ENCODE measurements at places on chromosomes 5 and 9.

DNA sequence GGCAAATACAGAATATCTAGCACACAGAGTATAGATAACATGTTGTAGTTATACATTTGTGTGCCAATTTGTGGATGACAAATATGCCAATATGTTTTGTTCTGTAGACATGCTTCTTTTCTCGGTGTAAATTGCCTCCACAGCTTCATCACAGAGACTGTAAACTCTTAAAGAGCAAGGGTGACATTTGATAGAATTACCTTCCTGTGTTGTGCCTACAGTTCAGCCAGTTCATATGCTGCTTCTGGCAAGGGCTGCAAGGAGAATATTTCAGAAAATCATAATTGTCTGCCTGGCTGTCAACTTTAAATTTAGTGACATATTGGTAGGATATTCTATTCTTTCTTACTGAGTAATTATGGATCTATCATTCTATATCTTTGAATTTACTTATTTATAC, 155.1 kb downstream of the MAT2B start:
- DNase-seq = no peak

- DNase-seq = no peak
Observed at GRCh38 chr5:12246036-12246435, 341.8 kb upstream of the CTNND2 start.

- no peak for DNase-seq
Observed at GRCh38 chr5:54942064-54942778, 43.2 kb downstream of the ESM1 start.

- DNase-seq = no peak
Observed at GRCh38 chr9:84305497-84306131, 34.9 kb downstream of the SLC28A3 start.

- no peak for DNase-seq
Observed at GRCh38 chr5:5739490-5739945, 317.0 kb downstream of the ICE1 start.

DNA sequence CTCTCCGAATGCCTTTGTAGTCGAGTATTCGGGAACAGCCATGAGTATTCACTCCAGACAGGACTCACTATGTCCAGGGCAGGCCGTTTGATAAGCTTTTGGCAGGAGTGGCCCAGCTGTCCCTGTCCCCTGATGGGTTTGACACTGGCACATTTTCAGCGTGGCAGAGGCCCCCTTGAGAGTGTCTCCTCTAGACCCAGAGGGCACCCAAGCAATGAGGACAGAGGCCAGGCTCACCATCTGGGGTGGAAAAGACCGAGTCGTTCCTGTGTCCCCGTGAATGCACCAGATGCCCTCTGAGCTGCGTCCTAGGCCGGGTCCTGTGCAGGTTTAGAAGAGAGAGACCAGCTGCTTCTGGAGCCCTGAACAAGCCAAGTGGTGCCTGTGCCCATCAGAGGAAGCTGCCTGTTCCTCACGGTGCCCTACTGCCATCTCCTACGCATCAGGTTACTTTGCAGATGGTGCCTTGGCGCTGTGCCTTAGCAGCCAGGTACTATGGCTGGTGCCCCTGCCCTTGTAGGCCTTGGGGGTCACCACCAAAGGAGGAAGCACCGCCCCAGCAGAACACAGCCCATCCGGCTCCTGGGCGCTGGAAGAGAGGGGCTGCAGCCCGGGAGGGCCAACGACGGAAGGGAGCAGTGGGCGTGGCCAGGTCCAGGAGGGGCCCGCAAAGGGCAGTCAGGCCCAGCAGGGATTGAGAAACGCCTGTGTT, 42.4 kb downstream of the LRSAM1 start:
- DNase-seq = no peak

DNA sequence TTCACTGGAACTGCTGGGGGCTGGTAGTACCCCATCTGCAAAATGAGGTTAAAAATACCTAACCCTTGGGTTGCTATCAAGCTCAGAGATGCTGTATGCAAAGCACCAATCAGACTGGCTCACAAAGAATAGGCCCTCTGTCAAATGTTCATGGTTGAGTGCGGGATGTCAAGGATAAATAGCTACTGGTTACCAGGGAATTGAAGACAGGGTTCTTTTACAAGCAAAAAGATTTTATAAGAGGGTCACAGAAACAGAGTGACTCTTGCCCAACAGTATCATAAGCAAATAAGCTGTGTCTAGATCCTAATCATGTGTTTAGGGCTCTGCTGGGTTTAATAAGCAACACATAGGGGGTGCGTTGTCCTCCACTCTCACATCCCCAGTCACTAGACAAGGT, 11.9 kb downstream of the SYK start:
- no peak for DNase-seq

DNA sequence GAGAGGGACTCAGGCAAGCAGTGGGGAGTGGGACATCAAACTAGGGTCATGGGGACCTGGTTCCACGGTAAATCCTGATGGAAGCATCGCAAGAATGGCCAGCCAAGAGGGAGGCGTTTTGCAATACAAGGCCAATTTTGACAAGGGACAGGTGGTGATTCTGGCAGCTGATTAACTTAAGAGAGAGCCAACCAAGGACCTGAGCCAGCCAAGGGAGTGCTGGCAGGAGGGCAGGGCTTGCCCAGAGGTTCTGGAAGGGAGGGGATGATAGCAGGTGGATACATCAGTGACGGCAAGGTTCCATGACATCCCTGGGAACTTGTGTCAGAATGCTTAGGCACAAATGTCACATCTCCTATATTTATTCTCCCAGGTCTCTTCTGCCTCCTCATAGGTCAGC, 32.8 kb upstream of the PUM3 start:
- no peak for DNase-seq

- DNase-seq = peak; percentile 48
Observed at GRCh38 chr5:38994324-38994927, 79.8 kb downstream of the RICTOR start.

DNA sequence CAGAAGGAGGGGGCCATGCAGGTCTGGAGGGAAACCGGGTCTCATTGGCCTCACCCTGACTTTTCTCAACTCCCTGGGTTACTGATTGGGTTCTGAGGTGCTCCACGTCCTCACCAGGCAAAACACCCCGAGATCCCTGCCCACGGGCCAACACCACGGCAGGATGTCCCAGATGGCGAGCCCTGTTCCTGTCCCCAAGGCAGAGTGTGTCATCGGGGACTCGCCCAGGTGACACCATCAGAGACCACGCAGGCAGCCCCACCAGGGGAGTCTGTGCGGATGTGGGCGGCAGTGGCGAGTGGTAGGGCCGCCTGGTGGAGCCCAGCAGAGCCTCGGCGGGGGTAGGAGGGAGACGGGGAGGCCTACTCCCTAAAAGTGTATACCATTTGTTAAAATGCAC, 59.0 kb upstream of the UBAC1 start:
- no peak for DNase-seq

DNA sequence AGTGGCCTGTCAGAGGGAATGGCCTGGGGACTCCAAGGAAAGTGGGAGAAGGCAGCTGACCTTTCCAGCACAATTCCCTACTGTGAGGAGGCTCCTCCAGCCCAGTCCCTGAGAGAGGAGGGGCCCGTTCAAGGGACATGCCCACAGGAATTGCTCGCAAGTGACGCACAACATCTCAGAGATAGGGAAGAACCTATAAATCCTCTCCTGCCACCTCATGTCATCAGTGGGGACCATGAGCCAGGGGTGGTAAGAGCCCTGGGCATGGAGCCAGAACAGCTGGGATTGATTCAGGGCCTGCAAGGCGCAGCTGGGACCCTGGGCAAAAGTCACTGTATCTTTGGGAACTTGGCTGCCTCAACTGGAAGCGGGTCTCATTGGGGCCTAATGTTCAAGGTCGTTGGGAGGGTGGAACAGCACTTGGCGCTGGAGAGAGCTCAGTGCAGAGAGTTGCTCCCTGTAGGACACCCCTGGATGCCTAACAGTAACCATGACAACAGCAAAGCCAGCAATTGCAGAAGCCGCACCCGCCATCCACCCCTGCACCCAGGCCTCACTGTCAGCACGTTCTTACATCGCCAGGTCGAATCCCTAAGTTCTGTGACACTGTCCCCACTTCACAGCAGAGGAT, 41.3 kb upstream of the ORM1 start:
- DNase-seq = peak; percentile 53

DNA sequence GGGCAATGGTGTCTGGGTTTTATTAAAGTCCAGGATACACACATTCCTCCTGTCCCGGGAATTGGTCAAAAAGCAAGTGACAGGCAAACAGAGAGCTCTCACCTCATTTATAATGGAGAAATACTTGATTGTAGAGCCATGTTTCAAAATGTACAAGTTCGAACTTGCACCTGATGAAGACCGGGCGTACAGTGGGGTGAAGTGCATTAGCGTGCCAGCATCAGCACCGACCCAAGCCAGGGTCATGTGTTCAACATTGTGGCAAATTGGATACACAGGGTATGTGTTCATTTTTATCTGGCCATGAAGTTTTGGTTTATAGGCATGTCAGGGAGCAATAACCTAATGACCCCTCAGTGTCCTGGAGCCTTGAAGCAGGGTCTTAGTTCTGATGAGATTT, 472.5 kb downstream of the IRX1 start:
- no peak for DNase-seq

- no peak for DNase-seq
Observed at GRCh38 chr5:4636378-4636777, 503.8 kb upstream of the ADAMTS16 start.

- DNase-seq = no peak
Observed at GRCh38 chr9:122642226-122642625, 15.2 kb downstream of the OR1B1 start.

- no peak for DNase-seq
Observed at GRCh38 chr9:123860603-123861002, 69.3 kb downstream of the DENND1A start.

DNA sequence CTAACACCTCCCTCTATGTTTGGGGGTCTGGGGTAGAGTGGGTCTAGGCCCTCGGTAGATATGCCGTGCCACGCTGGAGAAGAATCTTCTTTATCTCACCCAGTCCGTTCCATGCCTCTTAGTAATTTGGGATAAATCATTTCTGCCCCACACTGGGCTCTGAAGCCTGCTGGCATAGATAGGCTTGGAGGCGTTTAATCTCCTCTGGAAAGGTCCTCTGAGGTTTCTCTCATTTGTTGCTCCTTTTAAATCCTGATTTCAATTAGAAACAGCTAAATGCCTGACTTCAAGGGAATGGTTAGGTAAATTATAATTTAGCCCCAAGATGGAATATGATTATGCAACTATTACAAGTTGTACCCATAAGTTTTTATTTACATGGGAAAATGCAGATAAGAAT, 57.8 kb upstream of the AKNA start:
- DNase-seq = no peak

GRCh38 chr5:154466671-154467070, 11.4 kb downstream of the HAND1 start:
- no peak for DNase-seq

- DNase-seq = no peak
Observed at GRCh38 chr5:6659941-6660684, 26.9 kb downstream of the SRD5A1 start.

DNA sequence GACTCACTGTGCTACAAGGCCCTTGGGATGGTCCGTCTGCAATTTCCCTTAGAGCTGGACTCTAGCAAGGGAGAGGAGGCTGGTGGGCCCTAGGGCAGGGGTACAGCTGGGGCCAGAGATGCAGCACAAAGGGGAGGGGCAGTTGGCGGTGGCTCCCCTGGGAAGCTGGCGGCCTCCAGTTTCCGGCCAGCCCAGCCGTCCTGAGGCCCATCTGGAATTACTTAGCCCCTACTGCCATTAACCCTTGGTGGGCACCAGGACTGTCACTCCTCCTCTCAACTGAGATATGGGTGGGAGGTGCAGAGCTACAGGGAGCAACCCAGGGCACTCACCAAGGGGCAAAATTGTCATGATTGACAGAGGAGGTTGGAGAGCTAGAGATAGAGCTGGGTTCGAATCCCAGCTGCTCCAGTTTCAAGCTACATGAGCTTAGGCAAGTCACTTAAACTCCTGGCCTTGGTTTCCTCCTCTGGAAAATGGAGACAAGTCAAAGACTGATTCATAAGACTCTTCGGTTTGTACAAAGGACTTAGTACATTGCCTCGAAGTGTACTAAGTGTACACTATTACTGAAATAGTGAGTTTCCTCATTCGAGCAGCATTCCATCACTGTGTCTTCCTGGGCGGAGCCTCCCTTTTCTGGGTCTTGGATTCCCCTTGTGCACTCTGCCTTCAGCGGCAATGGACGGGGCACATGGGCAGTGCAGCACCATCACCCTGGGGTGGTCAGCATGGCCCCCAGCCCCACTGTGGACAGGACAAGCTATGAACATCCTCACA, 2.7 kb upstream of the PDGFRB start:
- no peak for DNase-seq

DNA sequence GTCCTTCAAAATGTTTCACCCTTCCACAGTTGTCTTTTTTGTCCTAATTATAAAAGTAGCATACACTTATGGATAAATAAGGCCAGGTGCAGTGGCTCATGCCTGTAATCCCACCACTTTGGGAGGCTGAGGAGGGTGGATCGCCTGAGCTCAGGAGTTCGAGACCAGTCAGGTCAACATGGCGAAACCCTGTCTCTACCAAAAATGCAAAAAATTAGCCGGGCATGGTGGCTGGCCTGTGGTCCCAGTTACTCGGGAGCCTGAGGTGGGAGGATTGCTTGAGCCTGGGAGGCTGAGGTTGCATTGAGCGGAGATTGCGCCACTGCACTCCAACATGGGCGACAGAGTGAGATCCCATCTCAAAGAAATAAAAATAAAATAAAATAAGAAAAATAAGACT, 1.6 kb downstream of the C5orf52 start:
- DNase-seq = no peak

- DNase-seq = no peak
Observed at GRCh38 chr9:100126423-100126822, 27.4 kb downstream of the INVS start.

DNA sequence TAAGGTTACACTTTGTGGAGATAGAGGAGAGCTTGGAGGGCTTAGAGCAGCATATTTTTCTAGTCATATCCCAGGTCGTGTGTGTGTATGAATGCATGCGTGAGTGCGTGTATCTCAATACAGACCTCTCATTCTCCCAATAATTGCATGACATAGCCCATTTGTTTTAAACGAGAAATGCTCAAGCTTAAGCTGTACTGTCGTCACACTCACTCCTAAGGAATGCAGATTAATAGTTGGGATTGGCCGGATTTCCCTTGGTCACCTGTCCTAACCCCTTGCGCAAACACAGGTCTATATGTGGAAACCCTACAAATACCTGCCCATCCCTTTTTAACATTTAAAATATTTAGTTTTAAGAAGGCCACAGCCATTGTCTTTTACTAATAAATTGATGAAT, 165.8 kb downstream of the SEMA5A start:
- no peak for DNase-seq

DNA sequence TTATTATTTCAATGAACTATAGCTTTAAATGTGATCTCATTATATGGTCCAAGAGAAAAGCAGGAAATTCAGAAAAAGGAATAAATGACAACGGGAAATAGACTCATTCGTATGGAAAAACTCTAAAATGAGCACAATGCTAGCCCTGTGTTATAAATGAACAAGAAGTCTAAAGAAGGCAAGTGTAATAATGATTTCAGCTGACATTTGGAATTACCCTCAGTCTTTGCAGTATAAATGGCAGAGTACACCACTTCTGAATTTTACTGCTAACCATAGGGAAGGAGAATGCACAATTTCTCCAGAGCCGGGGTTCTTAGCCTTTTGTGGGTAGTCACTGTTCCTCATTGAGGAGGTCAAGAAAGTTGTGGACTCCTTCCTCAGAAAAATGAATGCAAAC, 93.1 kb downstream of the ANKRD55 start:
- no peak for DNase-seq

GRCh38 chr5:155905364-155905763, 421.6 kb upstream of the SGCD start:
- no peak for DNase-seq

Measured in right lung (tissue), 10 donors.